ENCODE measurements at places on chromosomes 7 and 10.

- no peak for DNase-seq
Measured at GRCh38 chr10:129219364-129219763, 247.7 kb upstream of the MGMT start.

DNA sequence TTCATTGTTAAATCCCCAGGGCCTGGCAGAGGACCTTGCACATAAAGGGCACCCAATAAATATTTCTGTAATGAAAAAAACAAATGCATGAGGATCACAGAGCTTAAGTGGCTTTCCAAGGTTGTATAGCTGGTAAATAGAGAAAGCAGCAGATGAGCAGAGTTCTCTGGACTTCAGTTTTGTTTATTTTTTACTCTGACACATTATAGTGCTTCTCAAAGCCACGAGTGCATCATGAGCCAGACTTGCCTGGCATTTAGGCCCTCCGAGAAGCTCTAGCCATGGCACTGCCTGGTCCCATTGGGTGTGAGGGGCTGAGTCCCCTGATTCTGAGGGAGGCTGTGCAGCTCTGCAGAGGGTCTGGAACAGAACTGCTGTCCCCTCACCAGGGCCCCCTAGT lies 87.2 kb upstream of the ZNF32 start:
- DNase-seq: no peak

- DNase-seq: no peak
Measured at GRCh38 chr10:45035673-45036072, 35.0 kb downstream of the ZNF22 start.

DNA sequence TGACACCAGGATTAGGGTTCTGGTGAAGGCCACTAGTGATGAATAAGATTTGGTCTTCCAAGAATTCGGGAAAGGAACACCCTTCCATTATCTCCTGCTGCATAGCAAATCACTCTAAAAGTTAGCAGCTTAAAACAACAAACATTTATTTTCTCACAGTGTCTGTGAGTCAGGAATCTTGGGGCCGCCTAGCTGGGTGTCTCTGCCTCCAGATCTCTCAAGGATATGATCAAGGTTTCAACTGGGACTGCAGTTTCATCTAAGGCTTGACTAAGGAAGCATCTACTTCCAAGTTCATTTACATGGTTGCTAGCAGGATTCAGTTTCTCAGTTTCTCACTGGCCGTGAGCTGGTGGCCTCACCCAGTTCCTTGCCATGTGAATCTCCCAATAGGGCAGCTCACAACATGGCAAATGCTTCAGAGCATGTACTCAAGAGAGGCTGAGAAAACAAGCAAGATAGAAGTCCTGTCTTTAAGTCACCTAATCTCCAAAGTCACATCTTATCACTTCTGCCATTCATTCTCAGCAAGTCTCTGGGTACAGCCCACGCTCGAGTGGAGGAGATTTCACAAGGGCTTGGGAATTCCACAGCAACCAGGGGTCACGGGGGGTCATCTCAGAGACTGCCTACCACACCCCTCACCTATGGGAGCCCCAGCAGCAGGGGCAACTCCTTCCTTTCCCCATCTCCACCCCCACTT lies 26.8 kb downstream of the TLX1 start:
- no peak for DNase-seq

- DNase-seq: no peak
Measured at GRCh38 chr10:11161910-11162309, 144.2 kb downstream of the CELF2 start.

DNA sequence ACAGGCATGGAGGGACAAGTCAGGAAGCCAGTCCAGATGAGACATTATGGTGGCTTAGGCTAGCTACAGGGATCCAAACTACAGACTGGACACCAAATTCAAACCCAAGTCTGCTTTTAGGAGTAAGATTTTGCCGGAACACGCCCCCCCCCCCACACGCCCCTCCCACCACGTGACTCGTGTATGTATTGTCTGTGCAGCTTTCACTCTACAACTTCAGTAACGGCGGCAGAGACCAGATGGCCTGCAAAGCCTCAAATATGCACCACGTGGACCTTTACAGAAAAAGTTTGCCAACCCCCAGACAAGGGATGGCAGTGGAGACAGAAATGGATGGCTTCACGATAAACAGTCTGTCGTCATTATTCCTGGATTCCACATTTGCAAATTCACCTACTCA lies 14.5 kb downstream of the HIPK2 start:
- no peak for DNase-seq

- DNase-seq: peak; percentile 31
Measured at GRCh38 chr7:22433710-22434460, 66.1 kb downstream of the STEAP1B start.

DNA sequence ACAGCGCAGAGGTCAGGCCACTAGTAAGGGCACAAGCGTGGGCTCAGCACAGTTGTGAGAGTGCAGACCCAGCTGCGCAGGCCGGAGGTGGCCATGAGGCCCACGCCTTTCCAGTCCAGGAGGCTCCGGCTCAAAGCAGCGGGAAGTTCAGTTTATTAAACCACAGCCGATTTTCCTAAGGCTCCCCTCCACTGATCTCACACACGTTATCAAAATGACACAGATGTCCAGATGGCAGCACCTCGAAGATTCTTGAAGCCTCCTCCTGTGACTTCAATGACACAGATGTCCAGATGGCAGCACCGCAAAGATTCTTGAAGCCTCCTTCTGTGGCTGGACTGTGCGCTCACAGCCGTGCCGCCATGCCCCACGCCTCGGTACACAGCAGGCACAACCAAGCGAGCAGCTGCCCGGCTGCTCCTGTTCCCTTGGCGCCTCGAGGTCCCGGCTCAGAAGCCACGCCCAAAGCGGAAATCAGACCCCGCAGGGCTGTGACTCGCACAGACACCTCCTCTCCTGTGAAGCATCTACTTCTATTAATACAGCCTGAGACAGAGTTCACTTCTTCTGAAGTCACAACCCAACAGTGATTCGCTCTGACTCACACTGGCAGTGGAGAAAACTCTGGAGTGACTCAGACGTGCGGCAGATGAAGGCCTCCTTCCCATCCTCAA lies 122.7 kb downstream of the MAD1L1 start:
- DNase-seq: no peak

- no peak for DNase-seq
Measured at GRCh38 chr10:109962247-109962646, 38.9 kb upstream of the XPNPEP1 start.

DNA sequence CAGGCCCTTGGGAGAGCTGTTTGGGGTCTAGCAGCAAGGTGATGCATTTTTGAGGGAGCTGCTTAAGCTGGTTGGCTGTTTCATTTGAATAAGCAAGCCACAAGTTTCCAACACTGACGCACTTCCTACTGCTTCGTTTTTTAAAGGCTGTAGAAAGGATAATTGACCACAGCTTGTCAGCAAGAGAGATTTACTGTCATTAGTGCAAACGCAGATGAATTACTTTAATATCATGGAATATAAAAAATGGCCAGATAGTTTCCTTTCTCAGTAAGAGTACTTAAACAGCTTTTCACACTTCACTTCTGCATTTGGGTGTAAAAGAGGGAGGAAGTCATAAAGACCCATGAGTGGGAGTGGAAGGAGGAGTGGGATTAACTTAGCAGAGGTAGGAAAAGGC lies 61.5 kb downstream of the FZD1 start:
- no peak for DNase-seq

DNA sequence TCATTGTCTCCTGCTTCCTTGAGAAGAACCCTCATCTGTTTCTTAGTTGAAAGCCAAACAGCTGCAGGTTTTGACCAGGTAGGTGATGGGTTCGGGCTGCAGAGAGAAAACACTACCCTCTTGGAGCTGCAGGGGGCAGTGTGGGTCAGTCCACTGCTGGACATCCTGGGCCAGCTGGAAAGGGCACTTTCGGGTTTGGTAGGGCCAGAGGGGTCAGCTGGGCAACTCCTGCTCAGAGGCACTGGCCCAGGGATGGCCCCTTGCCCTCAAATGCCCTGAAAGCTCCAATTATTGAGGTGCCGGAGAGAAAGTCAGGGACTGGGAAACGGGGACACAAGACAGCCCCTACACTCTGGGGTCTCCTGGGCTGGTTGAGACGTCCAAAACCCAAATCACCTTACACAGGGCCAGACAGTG lies 90.7 kb downstream of the MKI67 start:
- peak; percentile 81 for DNase-seq

DNA sequence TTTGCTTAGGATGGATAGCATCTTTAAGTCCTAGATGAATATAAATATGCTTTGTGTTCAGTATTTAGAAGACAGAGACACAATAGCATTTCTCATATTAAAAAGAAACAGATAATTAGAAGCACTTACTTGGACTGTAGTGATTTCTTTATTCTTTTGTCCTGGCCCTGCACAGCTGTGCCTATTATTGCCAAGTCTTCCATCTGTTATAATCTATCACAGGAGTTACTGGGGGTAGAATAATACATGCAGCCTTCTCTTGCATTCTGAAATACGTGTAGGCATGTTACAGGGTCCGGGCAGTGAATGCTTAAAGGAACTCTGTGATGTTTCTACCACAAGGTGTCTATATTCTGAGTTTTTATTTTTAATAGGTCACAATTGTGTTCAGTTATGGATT lies 461.5 kb upstream of the COBL start:
- DNase-seq: no peak

DNA sequence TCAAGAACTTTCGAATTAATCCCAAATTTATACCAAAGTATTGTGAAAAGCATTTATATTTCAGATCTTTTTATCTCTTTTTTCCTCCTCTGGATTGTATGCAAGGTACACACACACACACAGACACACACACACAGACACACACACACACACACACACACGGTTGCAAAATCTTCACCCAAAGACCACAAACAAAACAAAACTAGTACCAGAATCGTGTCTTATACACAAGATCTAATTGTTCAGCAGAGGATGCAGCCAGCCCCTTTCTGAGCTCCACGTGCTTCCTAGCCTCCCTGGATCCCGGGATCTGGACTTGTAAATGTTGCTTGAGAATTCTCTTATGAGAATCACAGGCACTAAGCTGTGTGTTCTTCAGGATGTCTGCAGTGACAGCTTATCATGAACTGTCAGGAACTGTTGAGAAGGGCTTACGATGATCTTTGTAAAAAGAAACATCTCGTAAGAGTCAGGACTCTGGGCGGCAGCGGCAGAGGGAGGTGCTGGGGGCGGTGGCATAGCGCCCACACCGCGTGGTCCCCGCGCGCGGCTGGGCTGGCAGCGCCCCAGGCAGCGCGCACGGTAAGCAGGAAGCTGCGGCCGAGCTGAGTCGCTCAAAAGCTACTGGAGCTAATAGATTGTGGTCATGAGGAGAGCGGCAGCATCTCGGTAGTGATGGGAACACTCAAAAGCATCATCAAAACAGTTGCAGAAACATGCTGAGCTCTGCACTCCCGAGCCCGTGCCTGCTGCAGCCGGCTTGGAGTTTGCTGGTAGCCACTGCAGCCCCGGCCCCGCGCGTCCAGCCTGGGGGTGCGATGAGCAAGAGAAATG lies 277.6 kb downstream of the GATA3 start:
- peak; percentile 30 for DNase-seq

DNA sequence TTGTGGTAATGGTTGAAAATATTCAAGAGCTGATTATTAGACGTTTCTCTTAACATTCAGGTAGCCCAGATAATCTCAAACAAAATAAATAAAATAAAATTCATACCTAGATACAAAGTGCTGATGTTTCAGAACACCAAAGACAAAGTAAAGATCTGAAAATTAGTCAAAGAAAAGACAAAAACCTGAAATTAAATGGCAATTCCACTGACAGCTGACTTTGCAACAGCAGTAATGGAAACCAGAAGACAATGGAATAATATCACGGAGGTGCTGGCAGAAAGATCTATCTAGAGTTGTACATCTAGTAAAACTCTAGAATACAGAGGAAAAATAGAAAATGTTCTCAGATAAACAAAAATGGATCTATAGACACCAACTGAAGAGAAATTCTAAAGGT lies 58.0 kb upstream of the IKZF1 start:
- no peak for DNase-seq

DNA sequence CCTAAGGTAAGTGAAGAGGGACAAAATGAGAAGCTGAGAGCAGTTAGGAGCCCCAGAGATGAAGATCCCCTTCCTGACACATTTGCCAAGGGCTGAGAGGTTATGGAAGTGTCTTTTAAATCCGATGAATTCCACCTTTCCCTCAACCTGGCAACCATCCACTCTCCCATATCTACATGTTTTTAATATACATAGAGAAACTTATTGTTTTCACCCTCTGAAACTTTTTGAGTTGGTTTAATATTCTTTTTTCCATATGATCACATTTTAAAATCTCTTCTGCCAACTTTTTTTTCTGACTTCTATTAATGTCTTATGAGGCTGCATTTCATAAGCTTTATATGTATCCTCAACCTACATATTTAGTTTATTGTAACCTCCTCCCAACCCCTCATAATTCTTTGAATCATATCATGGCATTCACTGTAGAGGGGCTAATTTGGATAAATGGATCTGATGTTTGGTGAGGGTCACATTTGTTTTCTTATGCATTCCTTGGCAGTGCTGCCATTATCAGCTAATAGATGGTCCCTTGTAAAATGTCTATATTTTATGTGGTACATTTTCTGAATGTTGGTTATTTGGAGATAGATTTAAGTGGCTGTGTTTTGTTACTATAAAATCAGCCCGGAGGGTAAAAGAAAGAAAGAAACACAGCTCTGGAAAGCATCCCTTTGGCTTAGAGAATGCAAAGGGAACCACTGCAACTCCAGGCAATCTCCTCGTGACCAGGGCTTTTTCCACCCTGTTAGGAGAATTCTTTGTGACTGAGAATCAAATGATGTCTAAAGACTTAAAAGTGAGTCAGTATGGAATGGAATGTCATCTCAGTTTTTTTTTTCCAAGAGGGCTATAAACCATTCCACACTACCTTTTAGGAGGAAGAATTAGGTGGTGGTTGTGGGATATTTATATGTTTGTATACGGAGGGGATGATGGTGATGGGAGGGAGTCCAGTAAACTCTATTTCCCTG lies 334.4 kb downstream of the SUGCT start:
- DNase-seq: no peak

- DNase-seq: no peak
Measured at GRCh38 chr10:51699145-51699474, 285 bp downstream of the CSTF2T start.

- no peak for DNase-seq
Measured at GRCh38 chr7:67817481-67817880, 820.8 kb downstream of the TYW1 start.

DNA sequence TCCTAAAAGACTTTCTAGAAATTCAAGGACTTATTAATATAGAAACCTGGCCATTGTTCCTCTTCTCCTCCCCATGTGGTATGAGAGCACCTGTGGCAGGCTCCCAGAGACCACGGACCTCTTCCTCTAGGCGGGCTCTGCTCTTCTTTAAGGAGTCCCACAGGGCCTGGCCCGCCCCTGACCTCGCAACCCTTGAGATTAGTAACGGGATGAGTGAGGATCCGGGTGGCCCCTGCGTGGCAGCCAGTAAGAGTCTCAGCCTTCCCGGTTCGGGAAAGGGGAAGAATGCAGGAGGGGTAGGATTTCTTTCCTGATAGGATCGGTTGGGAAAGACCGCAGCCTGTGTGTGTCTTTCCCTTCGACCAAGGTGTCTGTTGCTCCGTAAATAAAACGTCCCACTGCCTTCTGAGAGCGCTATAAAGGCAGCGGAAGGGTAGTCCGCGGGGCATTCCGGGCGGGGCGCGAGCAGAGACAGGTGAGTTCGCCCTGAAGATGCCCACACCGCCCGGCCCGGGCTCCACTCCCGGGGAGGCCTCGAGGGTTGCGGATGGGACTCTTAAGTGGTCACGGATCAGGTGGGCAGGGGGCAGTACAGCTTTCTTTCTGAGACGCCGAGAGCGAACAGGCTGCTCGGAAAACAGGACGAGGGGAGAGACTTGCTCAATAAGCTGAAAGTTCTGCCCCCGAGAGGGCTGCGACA lies at the start of gene SLC26A4:
TSS of gene SLC26A4 (plus strand) at position 448 of the 700 bp plus-strand sequence. CDS start 814 bp downstream, outside the sequence.
- peak; percentile 12 for DNase-seq

Data from iPS-NIHi11 (cell line).